ENCODE measurements at places on chromosomes 2 and 18.

- no peak for DNase-seq
These were observed 86.9 kb upstream of the MAPK4 start for GRCh38 chr18:50472941-50473340.

GRCh38 chr2:101698844-101699754 is 1.6 kb downstream of the MAP4K4 start:
- DNase-seq = no peak

DNA sequence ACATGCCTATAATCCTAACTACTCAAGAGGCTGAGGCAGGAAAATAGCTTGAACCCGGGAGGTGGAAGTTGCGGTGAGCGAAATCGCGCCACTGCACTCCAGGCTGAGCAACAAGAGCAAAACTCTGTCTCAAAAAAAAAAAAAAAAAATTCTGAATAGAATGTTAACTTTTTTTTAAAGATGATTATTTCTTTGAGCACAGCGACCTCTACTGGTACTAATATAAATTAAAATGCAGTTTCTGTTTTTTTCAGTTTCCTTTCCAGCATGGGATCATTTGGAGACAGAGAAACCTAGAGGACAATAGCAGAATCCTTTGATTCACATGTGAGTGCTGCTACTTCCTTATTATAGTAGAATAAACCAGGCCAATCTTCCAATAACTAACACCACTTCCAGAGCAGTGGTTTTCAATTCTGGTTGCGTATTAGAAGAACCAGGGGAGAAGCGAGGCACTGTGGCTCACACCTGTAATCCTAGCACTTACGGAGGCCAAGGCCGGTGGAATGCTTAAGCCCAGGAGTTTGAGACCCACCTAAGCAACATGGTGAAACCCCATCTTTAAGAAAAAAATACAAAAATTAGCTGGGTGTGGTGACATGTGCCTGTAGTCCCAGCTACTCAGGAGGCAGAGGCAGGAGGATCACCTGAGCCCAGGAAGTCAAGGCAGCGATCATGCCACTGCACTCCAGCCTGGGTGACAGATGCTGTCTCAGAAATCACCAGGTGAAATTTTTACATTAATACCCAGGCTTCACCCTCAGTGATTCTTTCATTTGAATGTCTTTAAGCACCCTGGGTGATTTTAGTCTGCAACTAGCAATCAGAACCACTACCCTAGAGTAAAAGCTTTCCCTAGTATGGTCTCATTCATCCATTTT is 10.1 kb downstream of the SRSF7 start:
- DNase-seq = peak; percentile 22

DNA sequence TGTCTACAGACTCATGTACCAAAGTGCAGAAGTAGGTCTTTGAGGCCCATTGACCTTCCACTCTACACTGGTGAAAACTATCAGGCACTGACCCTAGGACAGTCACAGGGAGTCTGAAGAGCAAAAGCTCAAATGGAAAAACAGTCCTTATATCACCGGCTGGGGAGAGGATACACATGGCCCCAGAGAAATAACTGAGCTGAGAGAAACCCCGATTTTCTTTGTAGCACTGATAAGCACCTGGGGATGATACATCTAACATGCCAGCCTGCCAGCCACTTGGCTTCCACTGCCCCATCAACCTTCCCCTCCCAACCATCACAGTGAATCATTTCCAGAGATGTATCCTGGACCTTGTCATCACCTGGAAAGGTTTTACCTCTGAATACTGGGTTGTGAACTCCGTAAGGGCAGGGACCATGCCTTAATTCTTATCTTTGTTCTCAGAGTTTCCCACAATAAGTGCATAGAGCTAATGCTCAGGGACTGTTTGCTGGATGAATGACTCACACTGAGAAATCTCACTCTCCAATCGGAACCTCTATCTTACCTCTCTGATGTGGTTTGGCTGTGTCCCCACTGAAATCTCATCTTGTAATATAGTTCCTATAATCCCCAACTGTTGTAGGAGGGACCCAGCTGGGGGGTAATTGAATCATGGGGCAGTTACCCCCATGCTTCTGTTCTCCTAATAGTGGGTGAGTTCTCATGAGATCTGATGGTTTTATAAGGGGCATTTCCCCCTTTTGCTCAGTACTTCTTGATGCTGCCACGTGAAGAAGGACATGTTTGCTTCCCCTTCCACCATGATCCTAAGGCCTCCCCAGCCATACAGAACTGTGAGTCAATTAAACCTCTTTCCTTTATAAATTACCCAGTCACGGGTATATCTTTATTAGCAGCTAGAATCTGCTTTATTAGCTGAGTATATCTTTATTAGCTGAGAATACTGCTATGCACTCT is 37.1 kb downstream of the EVA1A start:
- DNase-seq = no peak

DNA sequence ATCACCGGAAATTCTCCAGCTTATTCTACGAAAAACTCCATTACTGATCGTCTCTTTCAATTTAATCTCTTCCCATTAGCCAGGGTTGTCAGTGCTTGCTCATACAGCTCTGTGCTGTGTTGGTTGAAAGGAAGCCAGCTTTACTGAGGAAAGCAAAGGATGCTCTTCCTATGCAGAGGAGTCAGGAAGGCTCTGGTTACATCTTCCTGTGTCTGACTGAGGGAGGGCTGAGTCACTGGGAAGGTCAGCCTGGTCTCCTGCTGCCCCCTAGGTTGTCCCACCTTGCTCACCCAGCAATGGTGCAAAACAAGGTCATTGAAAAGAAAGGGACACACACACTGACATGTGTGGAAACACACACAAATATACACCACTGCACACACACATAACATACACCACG is 975.6 kb downstream of the DCDC2C start:
- no peak for DNase-seq

- DNase-seq = no peak
These were observed 4.2 kb downstream of the UXS1 start for GRCh38 chr2:106189764-106190468.

DNA sequence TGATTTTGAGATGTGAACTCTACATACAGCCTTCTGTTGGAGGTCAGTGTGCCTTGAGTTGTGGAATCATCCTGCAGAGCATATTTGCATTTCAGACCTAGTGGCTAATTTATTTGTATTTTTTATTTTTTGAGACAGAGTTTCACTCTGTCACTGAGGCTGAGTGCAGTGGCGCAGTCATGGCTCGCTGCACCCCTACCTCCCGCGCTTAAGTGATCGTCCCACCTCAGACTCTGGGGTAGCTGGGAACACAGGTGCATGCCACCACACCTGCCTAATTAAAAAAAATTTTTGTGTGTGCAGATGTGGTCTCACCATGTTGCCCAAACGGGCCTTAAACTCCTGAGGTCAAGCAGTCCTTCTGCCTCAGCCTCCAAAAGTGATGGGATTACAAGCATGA is 104.4 kb downstream of the ASXL3 start:
- no peak for DNase-seq

GRCh38 chr2:124267794-124268193 is 242.7 kb downstream of the CNTNAP5 start:
- no peak for DNase-seq

GRCh38 chr2:80560326-80560725 is 255.8 kb upstream of the LRRTM1 start:
- no peak for DNase-seq

DNA sequence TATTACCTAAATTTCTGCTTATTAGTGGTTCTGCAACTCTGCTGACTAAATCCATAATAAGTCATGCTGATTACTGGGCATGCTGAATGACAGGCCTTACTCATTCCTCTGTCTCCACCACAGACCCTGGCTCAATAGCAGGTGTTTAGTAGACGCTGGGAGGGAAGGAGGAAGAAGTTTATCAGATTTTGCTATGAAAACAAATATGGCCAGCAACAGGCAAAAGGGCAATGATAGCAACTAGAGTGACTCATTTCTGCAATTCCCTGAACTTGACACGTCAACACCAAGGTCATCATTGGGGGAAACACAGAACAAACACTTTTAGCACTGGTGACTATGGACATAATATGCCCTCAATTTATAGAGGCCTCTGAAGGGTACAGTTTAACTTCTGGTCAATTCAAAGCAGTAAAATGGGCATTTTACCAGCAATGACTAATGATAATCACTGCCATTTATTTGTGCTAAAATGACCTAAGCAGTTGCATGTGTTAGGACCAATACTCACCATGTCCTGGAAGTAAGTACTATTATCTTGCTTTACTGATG is 35.2 kb downstream of the TMEM163 start:
- DNase-seq = no peak

DNA sequence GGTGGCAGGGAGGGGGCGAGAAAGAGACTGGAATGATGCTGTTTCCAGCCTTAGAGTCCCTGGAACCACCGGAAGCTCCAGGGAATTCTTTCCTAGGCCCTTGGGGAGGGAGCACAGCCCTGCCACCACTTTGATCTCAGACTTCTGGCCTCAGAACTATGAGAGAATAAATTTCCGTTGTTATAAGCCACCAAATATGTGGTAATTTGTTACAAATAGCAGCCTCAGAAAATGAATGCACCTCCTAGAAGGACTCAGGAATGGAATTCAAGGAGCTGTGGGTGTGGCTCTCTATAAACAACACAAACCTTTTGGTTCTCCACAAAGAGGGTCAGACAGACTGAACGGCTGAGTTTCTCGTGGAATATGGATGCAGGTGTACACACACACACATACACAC is 144.5 kb downstream of the ACKR3 start:
- DNase-seq = no peak

GRCh38 chr2:46161911-46162310 is 135.3 kb upstream of the EPAS1 start:
- DNase-seq = no peak

DNA sequence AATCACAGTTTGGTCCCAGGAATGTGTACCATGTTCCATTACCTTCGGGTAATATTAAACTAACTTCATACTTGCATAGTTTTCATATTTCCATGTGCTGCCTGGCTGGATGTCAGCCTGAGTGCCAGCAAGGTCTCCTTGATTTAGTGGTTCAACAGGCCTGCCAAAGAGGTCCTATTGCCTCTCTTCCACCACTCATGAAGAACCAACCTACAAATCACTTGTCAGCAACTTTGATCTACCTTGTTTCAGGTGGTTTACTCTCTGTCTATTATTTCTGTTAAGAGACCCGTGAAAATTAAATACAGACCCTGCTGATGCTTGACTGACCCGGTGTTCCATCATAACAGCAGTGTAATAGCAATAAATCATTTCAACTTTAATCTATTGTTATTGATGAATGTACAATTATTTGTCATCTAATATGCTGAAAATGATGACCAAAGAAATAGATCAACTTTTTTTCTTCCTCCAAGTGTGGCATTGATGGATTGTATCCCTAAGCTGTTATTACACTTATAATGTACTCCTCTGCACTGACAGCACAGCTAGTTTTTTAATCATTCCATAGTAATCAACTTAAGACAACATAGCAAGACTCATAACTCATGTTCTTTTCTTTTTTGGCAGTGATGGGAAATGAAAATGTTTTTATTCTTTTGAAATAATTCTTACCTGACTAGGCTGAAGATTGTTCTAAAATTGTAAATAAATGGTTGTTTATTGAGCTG is 1220.2 kb upstream of the ACVR2A start:
- no peak for DNase-seq

Measured in CMK (cell line).